ENCODE measurements at places on chromosomes 6 and 20. TPM values are rescaled to one million over a fixed set of nuclear protein-coding genes. Genes with fewer than 3 reads are reported as not detected.

Gene MAP7
- total RNA-seq = 35.5 TPM

DNA sequence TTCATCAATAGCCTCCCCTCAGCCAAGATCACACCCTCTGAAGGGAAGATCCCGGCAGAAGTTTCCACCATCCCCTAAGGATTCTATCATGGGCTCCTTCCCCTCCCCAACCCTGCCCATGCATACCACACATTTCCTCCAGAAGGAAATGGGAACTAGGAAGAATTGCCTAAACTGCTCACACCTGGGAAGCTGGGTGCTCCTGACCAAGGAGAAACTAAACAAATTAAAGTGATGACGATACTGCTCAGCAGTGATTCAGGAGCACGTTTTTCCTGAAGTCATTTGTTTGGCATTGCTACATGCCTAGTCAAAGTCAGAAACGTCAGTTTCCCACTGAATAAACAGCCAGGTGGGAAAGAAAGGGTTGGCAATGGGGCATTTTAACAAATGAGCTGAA, 136.1 kb upstream of the CDYL start:
- DNase-seq = no peak

Gene FILIP1
- 0.05 TPM for total RNA-seq

DNA sequence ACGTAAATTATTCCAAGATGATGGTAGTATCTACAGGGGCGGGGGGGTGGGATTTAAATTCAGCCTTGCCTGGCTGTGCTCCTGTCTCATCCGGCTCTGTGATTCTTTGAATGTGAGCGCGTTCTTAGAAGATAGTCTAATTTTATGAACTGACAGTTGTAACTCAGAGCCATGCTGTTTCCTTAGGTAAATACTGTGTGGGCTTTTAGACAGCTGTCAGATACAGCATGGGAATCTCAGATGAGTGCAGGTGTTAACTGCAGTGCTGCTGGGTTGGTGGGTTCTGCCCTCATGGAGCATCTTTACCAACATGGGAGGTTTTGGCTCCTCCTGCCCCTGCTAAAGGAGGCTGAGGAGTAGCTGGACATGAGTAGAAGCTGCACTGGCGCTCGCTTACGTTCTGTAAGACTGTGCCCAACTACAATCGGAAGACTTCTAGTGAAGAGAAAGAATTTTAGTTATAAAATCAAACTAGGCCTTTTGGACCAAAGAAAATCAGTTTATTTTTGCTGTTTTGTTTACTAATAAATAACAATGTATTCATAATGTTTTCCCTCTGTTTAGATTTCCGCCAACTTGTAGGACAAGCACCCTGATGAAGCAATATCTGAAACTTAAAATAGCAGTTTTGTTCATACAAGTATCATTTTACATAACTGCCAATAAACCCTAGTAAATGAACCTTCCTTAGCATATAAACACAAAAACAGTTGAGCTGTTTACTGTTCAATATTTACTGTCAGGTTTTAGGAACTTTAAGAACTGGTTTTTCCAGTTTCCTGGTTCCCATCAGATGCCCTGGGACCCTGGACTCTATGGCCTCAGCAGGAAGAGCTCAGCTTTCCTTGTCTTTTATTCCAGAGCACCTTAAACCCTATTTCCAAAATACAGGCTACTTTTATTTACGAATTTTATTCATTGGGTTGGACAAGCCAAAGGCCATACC, 66.1 kb downstream of the FAM120B start:
- no peak for DNase-seq

- DNase-seq = peak; percentile 46
Observed at GRCh38 chr20:3000852-3001523, 42.4 kb upstream of the GNRH2 start.

DNA sequence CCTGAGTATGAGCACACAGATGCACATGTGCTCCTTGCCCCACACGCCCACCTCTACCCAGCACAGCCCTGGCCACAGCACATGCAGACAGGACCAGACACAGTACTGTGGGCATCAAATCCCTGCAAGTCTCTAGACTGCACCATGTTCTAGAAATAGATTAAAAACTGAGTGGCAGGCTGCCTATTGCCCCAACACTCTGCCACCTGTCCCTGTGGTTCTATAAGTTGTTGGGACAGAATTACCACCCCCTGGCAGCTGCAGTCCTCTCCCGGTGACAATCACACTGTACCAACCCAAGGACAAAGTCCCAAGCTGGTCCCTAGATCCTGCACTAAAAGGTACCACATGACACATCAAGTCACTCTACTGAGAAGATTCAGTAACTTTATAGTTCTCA, 70.2 kb downstream of the B3GAT2 start:
- no peak for DNase-seq

DNA sequence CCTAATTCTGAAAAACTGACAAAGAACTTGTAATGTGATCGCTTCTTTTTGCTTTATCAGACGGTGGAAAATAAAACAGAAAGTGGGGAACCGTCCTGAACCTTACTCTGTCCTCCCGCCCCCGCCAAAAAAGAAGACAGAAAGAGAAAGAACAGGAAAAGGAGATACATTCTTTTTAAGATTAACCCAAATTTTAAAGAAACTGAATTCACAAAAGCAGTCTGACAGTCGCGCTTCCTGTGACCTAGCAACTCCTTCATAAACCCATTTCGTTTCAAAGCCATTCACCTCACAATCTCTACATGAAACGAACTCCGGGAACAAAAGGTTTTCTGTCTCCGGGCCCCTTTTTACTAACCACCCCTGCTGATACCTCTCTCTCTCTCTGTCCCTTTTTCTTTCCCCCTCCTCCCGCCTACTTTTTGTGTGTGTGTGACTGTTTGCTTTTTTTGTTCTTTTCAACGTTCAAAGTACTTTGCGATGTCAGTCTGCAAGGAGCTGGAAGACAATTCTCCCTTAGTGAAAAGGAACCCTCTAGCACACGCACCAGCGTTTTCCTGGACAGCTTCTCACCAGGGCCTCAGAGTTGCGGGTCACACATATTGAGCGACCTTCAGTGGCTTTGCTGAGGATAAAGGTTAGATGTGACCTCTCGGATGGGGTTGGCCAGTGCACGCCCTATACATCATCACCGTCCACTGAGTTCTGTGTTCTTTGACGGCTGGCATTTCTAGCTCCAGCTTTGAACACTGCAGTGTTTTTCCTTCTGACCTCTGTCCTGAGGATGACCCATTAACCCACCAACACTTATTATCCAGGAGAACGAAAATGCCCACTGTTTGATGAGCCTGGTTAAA, 530 bp upstream of the NEDD9 start:
- DNase-seq = no peak

GRCh38 chr6:55557146-55557545, 21.8 kb downstream of the HMGCLL1 start:
- no peak for DNase-seq

DNA sequence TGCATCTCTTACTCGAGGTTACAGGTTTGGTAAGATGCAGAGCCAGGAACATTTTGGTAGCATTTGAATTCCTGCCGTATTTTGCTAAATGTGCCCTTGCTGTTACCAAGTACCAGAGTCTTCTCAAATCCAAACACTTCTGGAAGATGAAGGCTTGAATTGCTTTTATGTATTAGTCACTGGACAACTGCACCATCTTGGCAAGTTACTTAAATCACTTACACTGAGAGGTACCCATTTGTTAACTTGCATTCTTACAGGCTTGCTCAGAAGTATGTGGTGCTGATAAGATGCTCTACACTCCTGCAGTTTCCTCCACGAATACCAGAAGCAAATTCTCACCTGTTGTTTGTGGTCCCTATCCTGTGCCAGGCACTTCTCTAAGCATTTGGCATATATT, 12.7 kb downstream of the IL22RA2 start:
- no peak for DNase-seq

DNA sequence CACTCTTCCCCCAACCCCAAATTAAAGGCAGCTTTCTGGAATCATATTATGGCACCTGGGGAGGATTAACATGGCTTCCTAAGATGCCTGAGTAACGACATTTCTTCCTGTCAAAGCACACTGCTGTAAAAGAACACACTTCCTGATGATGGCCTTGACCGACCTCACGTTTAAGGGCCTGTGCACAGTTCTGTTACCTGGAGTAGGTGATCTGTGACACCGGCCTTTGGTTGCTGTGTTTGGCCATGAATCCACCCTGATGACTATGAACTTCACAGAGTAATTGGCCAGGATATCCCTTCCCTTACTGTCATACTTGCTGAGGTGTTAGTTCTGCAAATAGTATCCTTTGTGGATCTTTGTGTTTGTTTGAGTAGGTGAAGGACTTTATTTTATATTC, 45.8 kb downstream of the PLCB4 start:
- DNase-seq = no peak

DNA sequence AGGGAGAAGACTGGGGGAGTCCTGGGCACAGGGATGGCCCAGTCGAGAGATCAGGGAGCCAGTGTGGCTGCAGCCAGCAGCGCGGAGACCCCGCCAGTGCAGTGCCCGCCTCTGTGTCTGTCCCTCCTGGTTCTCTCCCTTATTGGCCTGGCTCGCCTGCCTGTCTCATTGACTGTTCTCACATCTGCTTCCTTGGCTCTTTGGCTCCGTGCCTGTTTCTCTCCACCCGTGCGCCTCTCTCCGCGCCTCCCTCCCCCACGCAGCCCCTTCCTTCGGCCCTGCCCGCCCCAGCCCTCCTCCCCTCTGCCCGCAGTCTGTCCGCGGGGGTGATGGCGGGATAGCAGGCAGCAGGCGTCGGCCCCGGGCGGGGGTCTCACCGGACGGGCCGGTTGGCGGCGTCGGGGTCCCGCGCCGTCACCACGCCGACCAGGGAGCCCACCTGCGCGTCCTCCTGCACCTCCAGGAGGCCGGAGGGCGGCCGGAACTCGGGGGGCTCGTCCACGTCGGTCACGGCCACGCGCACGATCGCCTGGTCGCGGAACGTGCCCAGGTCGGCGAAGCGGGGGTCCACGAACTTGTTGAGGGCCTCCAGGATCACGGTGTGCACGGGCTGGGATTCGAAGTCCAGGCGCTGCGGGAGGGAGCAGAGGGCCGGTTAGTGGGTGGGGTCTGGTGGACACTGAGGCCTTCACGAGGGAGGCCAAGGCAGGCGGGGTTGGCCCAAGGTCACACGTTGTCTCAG, 92.0 kb downstream of the CD40 start:
- DNase-seq = no peak

DNA sequence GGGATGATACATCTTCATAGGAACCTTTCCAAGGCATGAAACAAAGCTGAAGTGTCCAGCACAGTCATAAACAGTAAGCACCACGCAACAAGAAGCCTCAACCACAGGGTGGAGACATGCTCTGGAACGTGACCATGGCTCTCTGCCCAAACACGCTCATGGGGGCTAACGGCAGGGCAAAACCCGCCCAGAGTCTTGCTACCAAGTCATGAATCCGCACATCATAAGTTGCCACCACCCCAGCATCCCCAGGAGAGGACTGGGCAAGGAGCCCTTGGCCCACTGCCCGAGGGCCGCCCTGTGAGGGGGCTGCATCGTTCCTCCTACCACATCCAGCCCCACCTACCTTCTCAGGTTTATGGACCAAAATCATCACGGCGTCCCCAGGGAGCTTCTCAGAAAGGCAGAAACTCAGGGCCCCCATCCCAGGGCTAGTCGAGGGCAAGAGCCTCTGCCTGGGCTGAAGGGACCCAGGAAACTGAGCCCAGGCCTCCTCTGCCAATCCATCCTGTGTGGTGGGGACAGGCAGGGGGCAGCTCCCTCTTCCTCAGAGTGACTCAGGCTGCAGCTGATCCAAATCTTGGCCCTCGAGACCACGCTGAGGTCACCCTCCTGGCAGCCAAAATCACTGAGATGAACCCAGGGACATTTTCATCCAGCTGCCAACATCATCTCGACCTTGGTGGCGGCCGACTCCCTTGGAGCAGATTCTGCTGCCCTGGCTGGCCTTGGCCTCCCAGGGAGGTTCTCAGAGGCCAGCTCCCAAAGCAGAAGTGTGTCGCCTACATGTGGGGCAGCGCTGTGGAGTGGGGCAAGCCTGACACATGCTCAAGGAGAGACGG, 42.6 kb downstream of the BMP7 start:
- DNase-seq = no peak

DNA sequence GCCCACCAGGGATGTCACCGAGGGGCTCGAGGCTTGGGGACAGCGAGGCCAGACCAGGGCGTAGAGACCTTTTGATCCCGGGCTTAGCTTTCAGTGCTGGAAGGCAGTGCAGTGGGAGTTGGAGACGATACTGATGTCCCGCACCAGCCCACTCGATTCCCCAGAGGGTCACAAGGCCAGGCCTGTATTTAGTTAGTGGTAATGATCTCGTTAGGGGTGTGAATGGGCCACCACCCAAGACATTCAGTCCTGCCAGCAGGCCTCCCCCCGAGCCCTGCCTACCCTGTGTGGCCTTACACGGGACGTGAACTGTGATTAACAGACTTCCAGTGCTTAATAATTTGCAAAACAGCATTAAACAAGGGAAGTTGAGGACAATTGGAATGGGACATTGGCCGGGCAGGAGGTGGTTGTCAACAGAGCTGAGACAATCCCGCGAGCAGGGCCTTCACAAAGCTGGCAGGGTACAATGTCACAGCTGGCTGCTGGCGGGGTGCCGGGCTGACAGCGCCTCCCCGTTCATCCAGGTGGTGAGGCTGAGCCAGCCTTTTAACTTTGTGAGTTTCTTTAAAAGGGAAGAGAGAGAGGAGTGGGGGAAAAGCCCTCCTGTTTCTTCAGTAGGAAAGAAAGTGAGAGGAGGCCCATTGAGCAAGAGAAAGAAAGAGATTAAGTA, 175.3 kb upstream of the RALGAPA2 start:
- DNase-seq = no peak

Gene GSTA3
- not detected for total RNA-seq

DNA sequence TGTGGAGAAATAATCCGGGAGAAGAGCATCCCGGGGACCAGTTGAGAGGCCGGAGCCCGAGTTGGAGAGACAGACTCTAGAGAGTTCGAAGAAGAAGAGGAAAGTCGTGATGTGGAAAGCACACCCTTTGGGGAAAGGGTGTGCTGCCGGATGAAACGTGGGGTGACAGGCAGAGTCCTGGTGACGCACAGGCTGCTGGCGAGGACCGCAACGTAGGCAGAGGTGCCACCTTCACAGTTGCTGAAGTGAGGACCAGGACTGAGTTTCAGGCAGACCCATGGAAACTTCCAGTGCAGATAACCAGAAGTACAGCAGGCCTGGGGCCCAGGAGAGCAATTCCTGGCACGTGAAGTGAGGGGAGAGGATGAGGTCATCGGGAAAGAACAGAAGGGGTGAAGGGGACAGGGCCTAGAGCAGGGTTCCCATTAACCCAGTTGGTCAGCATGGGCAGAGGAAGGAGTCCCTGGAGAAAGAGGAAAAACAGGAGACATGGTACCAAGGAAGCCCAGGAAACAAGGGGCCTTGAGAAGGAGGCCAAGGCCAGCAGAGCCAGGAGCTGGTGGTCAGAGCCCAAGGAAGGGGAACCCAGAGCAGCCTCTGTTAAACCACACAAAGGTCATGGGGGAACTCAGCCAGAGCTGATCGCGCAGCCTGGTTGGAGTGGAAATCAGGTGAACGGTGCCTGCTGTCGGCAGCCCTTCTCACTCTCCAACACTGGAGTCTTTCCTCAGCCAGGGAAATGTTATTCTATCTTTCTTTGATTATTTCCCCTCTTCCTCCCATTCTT, 84.1 kb downstream of the PRND start:
- DNase-seq = no peak

DNA sequence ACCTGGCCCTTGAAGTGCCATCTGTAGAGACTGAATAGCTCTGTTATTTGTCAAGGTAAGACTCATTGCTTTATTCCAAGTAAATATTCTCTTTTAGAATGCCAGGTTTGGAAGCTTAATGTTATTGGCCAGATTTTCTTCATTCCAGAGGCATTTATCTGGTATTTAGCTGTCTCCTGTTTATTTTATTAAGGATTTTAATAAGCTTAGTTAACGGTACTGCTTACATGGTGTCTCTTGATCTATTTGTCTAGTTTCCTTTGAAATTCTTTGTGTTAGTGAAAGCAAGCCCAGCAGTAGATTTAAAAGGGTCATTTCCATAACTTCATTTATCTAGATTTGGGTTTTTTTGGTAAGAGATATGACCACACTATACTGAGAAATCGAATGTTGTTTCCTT, 7.7 kb downstream of the RALY start:
- DNase-seq = no peak

Gene RRAGD
- total RNA-seq = 15.9 TPM

Gene BANF2
- total RNA-seq = not detected
